ENCODE measurements at places on chromosomes 4 and X. TPM values are rescaled to one million over a fixed set of nuclear protein-coding genes. Genes with fewer than 3 reads are reported as not detected.

Gene MAGEC2
- total RNA-seq: not detected

Gene SPANXN4
- total RNA-seq: not detected

- no peaks in the 10 kb centered on the region for H3K27me3 ChIP-seq
- H3K36me3 ChIP-seq: peaks cover 19% of the 10 kb centered on the region
- H3K4me3 ChIP-seq: no peak overlapping the region
- peak; percentile 8 for DNase-seq
- H3K27ac ChIP-seq: no peak overlapping the region
- H3K4me1 ChIP-seq: no peaks in the 10 kb centered on the region
Measured at GRCh38 chrX:107894038-107894437, 68.4 kb downstream of the MID2 start.

Gene PAGE1
- not detected for total RNA-seq

- H3K27me3 ChIP-seq: peaks cover 10% of the 10 kb centered on the region
- H3K4me3 ChIP-seq: no peak overlapping the region
- H3K4me1 ChIP-seq: no peaks in the 10 kb centered on the region
- no peak for DNase-seq
- no peaks in the 10 kb centered on the region for H3K36me3 ChIP-seq
Measured at GRCh38 chrX:28589046-28589445, 1.8 kb downstream of the IL1RAPL1 start.

Gene S100G
- total RNA-seq: not detected

Gene ARHGEF38
- not detected for total RNA-seq

- no peak overlapping the region for H3K4me3 ChIP-seq
- no peaks in the 10 kb centered on the region for H3K36me3 ChIP-seq
- H3K4me1 ChIP-seq: no peaks in the 10 kb centered on the region
- no peak overlapping the region for H3K27ac ChIP-seq
- peaks cover 7% of the 10 kb centered on the region for H3K27me3 ChIP-seq
Measured at GRCh38 chr4:74896595-74896994, 36.3 kb upstream of the PARM1 start.

Gene MAGED4
- 1.3 TPM for total RNA-seq

DNA sequence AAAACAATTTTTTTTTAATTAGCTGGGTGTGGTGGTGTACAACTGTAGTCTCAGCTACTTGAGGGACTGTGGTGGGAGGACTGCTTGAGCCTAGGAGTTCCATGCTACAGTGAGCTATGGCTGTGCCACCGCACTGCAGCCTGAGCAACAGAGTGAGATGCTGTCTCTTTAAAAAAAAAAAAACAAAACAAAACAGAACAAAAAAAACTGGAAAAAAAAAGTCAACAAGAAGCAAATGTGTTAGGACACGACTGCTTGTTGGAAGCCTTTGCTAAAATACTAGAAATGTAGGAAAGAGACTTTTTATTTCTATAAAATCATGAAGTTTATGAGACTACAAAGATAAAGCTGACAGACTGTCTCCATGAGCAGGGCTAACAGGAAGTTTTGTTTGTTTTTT is 87.2 kb downstream of the SH3RF1 start:
- H3K4me1 ChIP-seq: no peaks in the 10 kb centered on the region
- no peak for DNase-seq
- no peak overlapping the region for H3K27ac ChIP-seq
- H3K36me3 ChIP-seq: no peaks in the 10 kb centered on the region
- no peak overlapping the region for H3K4me3 ChIP-seq

DNA sequence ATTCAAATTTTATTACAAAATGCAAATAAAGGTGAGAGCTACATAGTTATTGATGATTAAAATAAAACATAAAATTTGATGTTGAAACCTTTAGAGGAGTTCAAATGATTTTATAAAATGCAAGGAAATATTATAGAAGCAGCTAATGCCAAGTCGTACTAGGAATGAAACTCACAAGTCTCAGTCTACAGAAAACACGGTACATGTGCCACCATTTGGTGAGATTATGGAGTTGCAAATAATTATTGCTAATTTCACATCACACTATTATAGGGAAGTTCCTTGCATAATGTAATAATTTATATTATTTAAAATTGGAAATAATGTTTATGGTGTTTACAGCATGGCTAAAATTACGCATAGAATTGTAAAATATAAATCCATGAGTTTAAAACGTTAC is 1601.7 kb upstream of the TENM3 start:
- H3K4me3 ChIP-seq: no peak overlapping the region
- peaks cover 12% of the 10 kb centered on the region for H3K27me3 ChIP-seq
- H3K27ac ChIP-seq: no peak overlapping the region
- H3K36me3 ChIP-seq: no peaks in the 10 kb centered on the region
- no peak for DNase-seq

DNA sequence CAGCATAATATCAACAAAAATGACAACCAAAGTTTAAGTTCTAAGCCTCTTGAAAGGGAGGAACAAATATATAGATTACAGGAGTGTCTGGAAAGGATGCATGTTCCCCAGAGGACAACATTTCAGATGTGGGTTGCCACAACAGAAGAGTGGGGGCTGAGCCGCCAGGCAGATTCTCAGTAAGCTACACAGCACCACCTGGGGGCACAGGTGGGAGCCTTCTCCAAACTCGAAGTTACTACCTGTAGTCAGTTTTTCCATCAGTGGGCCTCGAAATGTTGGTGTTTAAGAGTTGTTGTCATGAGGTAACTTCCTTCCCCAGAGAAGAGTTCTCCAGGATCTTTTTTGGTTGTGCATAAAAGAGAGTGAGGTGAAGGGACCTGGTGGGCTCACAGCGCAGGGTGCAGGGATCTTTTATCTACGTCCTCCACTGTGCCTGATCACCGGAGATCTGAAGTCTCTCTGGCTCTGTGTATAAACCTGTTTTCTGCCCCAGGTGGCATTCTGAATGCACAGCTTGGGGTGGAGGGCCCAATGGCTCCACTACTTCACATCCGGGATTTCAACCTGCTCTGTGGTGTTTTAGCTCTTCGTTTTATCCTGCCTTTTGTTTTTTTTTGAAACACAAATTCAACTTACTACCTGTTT is 58.4 kb upstream of the STS start:
- DNase-seq: peak; percentile 36
- H3K27ac ChIP-seq: peak overlapping the region; percentile 20
- no peaks in the 10 kb centered on the region for H3K27me3 ChIP-seq
- H3K4me3 ChIP-seq: no peak overlapping the region

Gene XG
- total RNA-seq: not detected

GRCh38 chr4:110816367-110816766 is 193.5 kb upstream of the PITX2 start:
- no peaks in the 10 kb centered on the region for H3K36me3 ChIP-seq
- no peak overlapping the region for H3K4me3 ChIP-seq
- no peaks in the 10 kb centered on the region for H3K27me3 ChIP-seq
- H3K4me1 ChIP-seq: no peaks in the 10 kb centered on the region
- DNase-seq: no peak

Gene NDUFB11
- 79.6 TPM for total RNA-seq

Gene HSFX2
- not detected for total RNA-seq

DNA sequence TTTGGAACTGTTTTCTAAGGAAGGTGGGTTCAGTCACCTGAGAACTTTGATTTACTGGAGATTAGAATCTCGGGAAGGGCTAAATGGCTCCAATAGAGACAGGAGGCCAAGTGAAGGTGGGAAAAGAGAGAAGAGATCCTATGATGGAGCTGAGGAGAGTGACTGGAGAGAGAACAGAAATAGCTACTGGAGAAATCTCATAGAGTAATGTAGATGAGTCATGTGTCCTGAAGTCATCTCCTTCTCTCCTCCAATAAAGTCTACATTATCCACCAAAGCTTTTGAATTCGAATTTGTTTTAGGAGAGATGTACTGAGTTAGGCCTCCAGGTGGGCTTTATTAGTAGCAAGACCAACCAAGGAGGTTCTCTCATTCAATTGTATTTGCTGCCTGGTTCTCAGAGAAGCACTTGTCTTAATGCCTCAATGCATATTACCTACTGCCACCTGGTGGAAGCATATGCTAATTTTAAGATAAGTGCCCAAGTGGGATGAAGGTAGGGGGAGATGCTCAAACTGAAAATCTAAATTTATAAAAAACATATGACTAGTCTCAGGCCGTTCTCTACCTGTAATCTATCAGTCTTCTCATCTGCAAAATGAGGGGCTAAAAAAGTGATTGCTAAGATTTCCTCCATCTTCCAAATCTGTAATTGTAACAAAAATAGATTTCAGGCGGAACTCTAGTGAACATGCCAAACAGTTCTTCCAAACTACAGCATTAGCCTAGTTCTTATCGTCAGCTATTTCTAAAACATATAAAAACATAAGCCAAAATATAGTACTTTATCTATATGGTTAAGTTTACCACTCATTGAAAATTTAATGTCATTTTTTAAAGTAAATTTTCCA is 24.4 kb downstream of the TXK start:
- H3K27me3 ChIP-seq: no peaks in the 10 kb centered on the region
- H3K36me3 ChIP-seq: peaks cover 23% of the 10 kb centered on the region
- peak overlapping the region; percentile 51 for H3K27ac ChIP-seq
- H3K4me1 ChIP-seq: peaks cover 65% of the 10 kb centered on the region
- no peak overlapping the region for H3K4me3 ChIP-seq

- no peak for DNase-seq
- H3K36me3 ChIP-seq: peaks cover 39% of the 10 kb centered on the region
- H3K27ac ChIP-seq: no peak overlapping the region
Measured at GRCh38 chr4:37830640-37831039, 4.2 kb downstream of the PGM2 start.

DNA sequence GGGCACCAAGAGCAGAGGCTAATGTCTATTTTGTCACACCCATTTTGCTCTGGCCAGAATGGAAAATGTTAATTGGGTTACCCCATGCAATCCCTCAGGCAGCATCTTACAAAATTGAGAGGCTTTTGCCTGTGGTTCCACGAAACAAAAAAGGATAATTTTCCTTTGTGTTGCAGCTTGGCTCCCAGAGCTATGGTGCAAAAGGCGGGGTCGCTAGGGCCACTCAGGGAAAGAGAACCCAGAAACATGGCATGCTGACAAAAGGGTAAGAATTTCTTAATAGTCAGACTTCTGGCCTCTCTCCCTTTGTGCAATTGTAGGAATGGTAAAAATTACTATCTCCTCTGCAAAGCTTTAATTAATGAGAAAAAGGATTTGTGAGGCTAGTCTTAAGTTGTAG is 119.6 kb upstream of the BANK1 start:
- no peak overlapping the region for H3K27ac ChIP-seq
- peaks cover 4% of the 10 kb centered on the region for H3K27me3 ChIP-seq
- no peak for DNase-seq
- H3K4me1 ChIP-seq: no peaks in the 10 kb centered on the region
- H3K36me3 ChIP-seq: no peaks in the 10 kb centered on the region
- no peak overlapping the region for H3K4me3 ChIP-seq

DNA sequence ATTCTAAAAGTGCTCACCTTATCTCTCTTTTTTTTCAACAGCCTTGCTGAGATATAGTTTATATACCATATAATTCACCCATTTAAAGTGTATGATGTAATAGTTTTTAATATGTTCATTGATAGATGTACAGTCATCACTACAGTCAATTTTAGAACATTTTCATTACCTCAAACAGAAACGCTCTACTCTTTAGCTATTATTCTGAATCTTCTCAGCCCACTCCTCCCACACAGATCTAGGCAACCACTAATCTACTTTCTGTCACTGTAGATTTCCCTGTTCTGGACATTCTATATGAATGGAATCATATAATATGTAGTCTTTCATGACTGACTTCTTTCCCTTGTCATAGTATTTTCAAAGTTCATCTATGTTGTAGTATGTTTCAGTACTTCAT is 22.6 kb downstream of the MND1 start:
- H3K36me3 ChIP-seq: peaks cover 86% of the 10 kb centered on the region
- DNase-seq: no peak
- no peaks in the 10 kb centered on the region for H3K27me3 ChIP-seq

DNA sequence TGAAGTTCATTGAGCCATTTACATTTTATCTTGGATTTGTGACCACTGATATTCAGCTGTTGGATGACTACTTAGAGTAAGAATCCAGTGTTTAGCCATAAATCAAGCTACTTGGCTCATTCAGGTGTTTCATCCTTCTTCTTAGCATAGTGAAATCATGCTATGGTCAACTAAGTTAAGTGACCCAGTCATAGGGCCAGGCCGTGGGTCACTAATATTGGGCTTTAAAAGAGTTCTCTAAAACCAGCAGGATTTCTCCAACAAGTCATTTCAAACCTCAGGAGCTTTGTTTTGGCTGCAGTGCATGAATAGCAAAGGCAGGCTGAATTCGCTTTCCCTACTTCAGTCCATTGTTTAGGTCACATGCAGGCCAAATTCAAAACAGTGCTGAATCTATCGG is 181.0 kb downstream of the MAML3 start:
- no peaks in the 10 kb centered on the region for H3K27me3 ChIP-seq
- no peak for DNase-seq
- H3K4me1 ChIP-seq: peaks cover 11% of the 10 kb centered on the region
- no peaks in the 10 kb centered on the region for H3K36me3 ChIP-seq
- H3K4me3 ChIP-seq: no peak overlapping the region

DNA sequence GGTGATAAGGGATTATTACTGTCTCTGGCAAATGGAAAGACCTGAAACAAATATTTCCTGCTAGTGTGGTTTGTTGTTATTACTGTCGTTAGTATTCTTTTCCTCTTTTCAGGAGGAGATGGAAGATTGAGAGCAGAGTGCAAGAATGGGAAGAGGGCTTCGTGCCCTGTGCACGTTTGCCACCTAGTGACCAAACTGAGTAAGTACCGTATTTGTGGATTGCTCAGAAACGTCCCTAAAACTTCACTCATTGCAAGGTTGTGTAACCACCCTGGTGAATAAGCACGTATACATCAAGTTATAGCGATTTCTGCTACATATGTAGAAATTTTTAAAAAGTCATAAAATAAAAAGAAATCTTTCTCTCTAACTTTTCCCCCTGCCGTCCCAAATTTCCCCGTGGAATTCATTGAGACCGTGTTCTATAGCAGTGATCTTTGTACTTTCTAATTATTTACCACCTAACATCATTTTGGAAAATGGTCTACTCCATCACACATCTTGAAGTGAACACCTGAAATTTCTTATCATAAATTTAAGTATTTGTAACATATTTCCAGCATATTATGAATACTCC is 24.3 kb downstream of the LINC00632 start:
- no peak overlapping the region for H3K27ac ChIP-seq
- no peaks in the 10 kb centered on the region for H3K4me1 ChIP-seq
- no peaks in the 10 kb centered on the region for H3K27me3 ChIP-seq
- no peak for DNase-seq
- no peak overlapping the region for H3K4me3 ChIP-seq

Gene QRFPR
- not detected for total RNA-seq

Gene SETD7
- 12.2 TPM for total RNA-seq

Gene IL21
- total RNA-seq: not detected

GRCh38 chr4:177250056-177250696 is 59.5 kb upstream of the NEIL3 start:
- no peak overlapping the region for H3K4me3 ChIP-seq
- H3K36me3 ChIP-seq: no peaks in the 10 kb centered on the region
- H3K27ac ChIP-seq: no peak overlapping the region

Gene SLC6A14
- not detected for total RNA-seq

GRCh38 chrX:50067435-50068284 is 133.1 kb downstream of the AKAP4 start:
- no peak overlapping the region for H3K27ac ChIP-seq
- no peak for DNase-seq
- H3K36me3 ChIP-seq: peaks cover 1% of the 10 kb centered on the region
- H3K4me3 ChIP-seq: no peak overlapping the region

- no peak for DNase-seq
- H3K4me3 ChIP-seq: no peak overlapping the region
- no peak overlapping the region for H3K27ac ChIP-seq
- H3K4me1 ChIP-seq: no peaks in the 10 kb centered on the region
- no peaks in the 10 kb centered on the region for H3K36me3 ChIP-seq
- no peaks in the 10 kb centered on the region for H3K27me3 ChIP-seq
Measured at GRCh38 chr4:95061220-95061619, 303.5 kb downstream of the BMPR1B start.

GRCh38 chr4:181952478-181952877 is 290.7 kb upstream of the TENM3 start:
- DNase-seq: no peak
- H3K4me1 ChIP-seq: no peaks in the 10 kb centered on the region
- no peaks in the 10 kb centered on the region for H3K27me3 ChIP-seq
- H3K27ac ChIP-seq: no peak overlapping the region
- H3K36me3 ChIP-seq: no peaks in the 10 kb centered on the region
